ENCODE measurements at places on chromosomes 5 and 9.
A peak's percentile ranks its signal among the peaks of the same experiment; 100 is the strongest.

DNA sequence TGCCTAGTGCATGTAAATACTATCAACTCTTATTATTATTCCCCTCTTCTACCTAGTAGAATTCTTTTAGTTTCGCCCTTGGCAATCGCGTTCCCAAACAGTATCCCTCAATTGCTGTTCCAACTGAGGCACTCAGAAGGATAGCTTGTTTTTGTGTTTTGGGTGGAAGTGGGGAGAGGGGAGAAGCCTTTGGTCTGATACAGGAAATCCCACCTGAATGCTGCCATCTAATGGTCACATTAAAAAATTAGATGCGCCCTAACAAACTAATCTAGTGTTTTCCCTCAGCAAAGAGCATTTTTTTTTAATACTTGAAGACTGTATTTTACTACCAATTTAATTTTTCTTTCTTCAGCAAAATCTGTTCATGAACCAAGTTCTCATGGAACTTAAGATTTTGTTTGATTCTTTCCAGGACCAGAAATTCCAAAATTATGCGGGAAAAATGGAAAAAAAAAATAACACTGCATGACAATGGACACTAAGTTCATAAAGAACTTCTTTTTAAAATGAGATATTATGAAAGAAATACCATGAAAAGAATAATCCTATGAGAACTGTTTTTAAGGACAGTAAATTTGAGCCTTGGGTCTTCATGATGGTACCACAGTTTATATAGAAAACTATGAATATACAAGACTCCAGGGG is 22.2 kb upstream of the GLDC start:
- DNase-seq = no peak

DNA sequence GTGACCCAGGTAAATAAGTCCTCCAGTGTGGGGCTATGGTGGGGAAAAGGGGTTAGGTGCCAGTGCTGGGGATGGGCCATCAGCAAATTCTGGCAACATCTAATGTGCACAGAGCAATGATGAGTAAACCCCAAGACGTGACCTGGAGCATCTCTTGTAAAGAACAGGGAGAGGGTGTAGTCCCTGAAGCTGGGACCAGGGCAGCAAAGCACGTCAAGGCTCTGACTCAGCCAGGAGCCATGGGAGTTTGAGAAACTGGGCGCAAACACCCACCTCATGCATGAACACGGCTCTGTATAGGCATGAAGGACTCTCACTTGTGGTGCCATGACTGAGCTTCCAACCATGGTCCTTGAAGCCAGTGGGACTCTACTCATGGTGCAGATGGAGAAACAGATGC is 51.8 kb downstream of the DUSP1 start:
- DNase-seq = no peak

GRCh38 chr9:33952066-33952465 is 96.6 kb downstream of the UBAP2 start:
- DNase-seq = no peak

GRCh38 chr5:5539590-5539989 is 117.1 kb downstream of the ICE1 start:
- DNase-seq = no peak

GRCh38 chr9:84922051-84922450 is 252.5 kb downstream of the NTRK2 start:
- DNase-seq = no peak

- DNase-seq = no peak
These were observed 52.9 kb upstream of the ZNF366 start for GRCh38 chr5:72559866-72560766.

DNA sequence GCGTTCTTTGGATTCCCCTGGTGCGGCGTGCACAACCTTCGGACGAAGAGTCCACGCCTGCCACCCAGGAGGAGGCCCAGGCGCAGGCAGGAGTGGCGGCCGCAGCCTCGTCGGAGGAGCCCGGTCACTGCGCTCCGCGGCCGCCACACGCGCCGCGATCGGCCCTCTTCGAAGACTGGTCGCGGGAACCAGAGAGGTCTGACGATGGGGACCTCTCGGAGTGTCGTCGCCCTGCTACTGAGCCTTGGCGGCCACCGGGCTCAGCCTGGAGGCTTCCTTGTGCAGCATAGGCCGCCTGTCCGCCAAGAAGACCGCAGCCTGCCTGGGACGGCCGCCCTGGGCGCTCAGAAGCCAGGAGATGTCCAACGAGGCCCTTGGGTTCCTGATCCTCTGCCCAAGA is 112.5 kb upstream of the SELENOP start:
- no peak for DNase-seq

DNA sequence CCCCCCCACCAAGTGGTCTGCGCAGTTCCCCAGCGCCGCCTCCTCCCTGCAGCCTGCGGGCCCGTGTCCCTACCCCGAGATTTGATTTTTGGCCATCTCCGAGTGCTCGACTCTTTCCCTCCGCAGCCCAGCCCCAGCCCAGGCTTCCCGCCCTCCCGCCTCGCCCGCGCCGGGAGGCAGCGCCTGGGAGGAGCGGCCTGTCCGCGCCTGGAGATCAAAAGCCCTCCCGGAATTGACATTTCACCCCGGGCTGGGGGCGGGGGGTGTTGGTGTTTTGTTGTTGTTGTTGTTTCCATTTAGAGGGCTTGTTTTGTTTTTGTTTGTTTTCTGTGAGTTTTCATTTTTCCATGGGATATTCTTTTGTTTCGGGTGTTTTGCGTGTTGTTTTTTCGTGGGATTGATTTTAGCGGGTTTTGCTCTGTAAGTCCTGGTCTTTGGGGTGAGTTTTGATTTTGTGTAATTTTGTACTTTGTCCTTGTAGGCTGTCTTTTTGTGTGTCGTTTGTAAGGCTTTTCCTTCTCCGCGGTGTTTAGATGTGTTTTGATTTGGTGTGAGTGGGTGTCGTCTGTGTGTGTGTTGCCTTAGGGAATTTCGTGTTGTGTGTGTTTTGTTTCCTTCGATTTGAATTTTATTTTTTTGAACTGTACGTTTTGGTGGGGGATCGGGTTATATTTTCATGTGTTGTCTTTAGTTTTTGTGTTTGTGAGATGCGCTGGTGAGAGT is 1.7 kb upstream of the PAX5 start:
- peak; percentile 80 for DNase-seq

GRCh38 chr5:34551911-34552433 is 104.2 kb upstream of the RAI14 start:
- DNase-seq = no peak

DNA sequence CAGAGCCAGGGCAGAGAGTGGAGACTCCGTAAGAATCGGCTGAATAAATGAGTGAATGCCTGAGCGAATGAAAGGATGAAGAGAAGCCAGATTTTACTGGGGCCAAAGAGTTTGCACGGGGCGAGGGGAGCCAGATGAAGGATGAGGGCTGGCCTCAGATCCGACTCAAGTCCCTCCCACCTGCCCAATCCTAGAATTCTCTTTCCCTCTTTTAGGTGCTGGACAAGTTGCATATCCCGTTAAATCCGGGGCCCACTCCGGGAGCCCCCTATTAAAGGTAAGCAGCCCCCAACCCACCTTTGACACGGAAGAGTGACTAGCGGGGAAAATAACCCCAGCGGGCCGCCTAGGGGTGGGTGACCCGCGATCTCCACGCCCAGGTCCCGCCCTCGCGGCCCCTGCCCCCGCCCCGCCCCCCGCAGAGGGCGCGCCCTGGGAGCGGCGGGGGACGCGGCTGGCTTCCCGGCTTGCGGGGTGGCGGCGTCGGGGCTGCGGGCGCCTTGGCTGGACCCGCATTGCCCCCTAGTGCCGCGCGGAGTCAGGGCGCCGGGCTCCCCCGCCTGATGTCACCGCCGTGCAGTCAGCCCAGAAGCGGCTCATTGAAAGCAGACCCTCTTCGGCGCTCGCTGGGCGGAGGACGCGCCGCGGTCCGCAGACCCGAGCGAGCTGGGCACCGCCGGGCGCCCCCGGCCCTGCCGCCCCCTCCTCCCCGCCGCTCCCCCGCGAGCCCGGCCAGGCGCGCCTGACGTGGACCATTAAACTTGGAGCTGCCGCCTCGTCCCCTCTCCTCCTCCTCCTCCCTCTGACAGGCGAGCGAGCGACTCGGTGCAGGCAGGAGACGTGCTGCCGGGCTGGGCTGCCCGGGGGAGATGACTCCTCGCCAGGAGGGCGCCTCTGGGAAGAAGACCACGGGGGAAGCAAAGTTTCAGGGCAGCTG is at the start of gene ADRA1B:
ADRA1B (plus strand) TSS at position 579 of the 937 bp plus-strand sequence. CDS start 424 bp downstream, outside the sequence.
- DNase-seq = peak; percentile 93

DNA sequence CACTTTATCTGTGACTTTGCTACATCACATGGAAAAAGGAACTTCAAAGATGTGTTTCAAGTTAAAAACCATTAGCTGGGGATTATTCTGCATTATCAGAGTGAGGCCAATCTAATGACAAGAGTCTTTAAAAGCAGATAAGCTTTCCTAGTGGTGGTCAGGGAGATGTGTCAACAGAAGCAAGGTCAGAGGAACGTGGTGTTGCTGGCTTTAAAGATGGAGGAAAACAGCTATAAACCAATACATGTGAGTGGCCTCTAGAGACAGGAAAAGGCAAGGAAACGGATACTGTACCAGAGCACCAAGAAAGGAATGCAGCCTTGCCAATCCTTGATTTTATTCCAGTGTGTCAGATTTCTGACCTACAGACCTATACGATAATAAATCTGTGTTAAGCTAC is 204.2 kb downstream of the TAF11L14 start:
- DNase-seq = no peak

- no peak for DNase-seq
These were observed 308.4 kb upstream of the MEF2C start for GRCh38 chr5:89191374-89191773.

- DNase-seq = peak; percentile 34
These were observed 22.6 kb upstream of the RAPGEF1 start for GRCh38 chr9:131762356-131762932.

- DNase-seq = no peak
These were observed 234.9 kb downstream of the ENC1 start for GRCh38 chr5:74405593-74405992.

DNA sequence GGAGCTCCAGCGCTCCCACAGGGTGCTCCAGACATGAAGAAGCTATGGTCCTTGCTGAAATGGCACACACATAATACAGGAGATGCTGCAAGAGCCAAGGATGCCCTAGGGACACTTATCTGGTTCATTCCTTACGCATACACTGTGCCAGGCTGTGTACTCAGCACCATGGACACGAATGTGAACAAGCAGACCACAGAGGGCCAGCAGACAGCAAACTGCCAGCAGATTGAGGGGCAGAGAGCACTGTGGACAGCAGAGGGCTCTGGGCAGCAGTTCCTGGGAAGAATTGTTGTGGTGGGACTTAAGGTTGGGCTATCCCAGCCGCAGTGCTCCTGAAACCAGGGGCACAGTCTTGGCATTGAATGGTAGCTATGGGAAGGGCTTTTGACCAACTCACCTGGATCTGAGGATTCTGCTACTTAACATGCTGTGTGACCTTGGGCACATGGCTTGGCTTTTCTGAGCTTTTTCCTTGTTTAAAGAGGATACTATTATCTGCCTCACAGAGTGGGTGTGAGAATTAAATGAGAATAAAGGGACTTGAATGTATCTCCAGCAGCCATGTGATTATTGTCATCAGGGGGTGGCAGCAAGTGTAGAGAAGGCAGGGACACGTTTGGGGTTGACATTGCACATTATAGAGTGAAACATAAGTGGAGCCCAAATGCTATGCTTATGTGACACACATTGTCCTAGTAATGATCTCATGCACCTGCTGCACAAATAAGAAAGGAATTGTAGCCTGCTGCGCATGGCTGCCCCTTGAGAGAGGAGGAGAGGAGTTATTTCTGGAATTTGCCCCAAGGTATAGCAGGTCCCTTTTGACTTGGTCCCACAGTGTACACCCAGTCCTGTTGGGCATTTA is 30.1 kb downstream of the PPARGC1B start:
- DNase-seq = no peak

GRCh38 chr9:89595646-89596045 is 9.2 kb upstream of the GADD45G start:
- no peak for DNase-seq

GRCh38 chr5:108472237-108472636 is 90.3 kb upstream of the FBXL17 start:
- no peak for DNase-seq

DNA sequence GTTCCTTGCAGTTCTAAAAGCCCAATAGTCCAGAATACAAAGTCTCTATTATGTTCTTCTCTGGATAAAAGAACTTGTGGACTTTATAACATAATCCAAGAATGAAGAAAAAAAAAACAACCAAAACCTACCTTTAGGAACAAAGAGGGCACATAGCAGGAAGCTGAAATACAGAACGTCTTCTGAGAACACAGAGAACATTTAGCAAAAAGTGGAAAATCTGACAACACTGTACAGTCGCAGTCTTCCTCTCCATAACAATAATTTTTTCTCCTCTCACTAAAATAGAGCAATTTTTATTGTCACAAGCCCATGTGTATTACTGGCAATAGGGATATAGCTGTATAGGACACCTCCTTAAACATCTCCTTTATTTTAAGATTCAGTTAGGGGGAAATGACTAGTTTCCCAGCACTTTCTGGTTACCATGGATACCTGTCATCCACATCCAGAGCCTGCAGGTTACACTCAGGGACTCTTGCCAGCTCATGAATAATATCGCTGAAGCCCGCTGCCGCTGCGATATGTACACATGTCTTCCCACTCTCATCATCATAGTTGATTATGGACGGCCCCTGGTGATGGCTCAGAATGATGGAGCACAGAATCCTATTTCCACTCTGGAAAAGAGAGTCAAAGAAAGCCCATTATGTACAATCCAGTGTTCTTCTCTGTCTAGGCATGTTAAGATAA is 106.5 kb downstream of the ANKRD55 start:
- no peak for DNase-seq

DNA sequence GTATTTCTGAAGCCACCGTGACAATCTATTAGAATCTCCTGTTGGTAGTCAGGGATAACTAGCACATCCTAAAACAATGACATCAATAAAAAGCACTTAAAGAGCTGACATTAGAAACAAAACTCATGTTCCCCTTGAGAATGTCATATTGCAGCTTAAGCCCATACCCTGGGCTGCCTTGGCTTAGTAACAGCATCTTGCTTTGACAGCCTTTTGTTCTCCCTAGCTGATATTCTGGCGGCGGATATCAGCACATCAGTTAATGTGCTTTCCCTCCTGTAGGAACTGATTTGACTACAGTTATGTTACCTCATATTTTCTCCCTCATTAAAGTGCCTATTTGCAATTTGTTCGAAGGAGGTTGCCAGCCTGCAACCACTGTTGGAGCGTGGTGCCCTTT is 214.1 kb downstream of the CD180 start:
- no peak for DNase-seq

DNA sequence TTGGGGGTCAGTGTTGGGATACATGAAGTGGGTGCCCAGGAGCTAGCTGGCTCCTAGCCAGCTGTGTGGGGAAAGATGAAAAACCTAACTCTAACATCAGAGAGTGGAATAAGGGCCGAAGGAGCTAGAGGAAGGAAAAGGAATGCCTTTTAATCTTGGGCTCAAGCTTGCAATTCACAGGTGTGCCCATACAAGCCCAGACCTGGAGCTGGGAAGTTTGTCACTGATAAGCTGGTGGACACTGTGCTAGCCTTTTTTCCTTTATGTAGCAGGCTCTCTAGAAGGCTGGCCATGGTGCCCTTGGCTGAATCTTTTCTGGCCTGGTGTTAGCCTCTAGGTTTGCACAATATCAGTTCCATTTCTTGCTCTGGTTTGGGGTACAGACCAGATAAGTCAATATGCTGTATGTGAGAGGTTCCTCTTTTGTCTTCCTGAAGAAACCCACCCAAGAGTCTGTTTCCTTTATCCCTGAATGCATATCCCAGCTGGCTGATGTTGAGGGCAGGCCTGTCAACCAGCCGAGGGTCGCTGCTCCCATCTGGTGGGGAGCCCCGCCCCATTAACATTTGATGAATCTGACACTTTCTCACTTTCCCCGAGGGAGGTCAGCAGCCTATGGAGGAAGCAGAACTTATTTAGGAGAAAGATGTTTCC is 92.4 kb upstream of the CXCL14 start:
- no peak for DNase-seq
